Astrocyte (in vitro differentiated cells and primary cell): ENCODE measurements at places on chromosomes 7 and 10. TPM values are rescaled to one million over a fixed set of nuclear protein-coding genes. Genes with fewer than 3 reads are reported as not detected.

IRF5 gene
- total RNA-seq, result 0.36 TPM in 1 of 2 replicates, not detected in the other

HOGA1 gene
- 0.23 and 0.31 TPM in 2 replicates for total RNA-seq

GOLGA7B gene
- total RNA-seq, result 0.16 TPM in 1 of 2 replicates, not detected in the other

TRIM73 gene
- total RNA-seq, result 6.1 and 6.9 TPM in 2 replicates

CPED1 gene
- 6.0 and 6.1 TPM in 2 replicates for total RNA-seq

NEUROD6 gene
- not detected in 2 replicates for total RNA-seq

GPR37 gene
- 9.0 and 9.8 TPM in 2 replicates for total RNA-seq

GPR158 gene
- total RNA-seq, result 0.12 and 0.27 TPM in 2 replicates

SRGN gene
- 0.30 TPM in 1 of 2 replicates, not detected in the other for total RNA-seq

WNT8B gene
- not detected in 2 replicates for total RNA-seq

OR13A1 gene
- total RNA-seq, result not detected in 2 replicates

MACC1 gene
- total RNA-seq, result 0.19 and 2.0 TPM in 2 replicates

SFRP4 gene
- total RNA-seq, result 0.19 and 0.39 TPM in 2 replicates

SEC31B gene
- 7.8 TPM in 2 replicates for total RNA-seq

CPN1 gene
- not detected in 2 replicates for total RNA-seq

ZNF727 gene
- total RNA-seq, result not detected in 2 replicates

NUTM2D gene
- total RNA-seq, result 6.2 and 6.9 TPM in 2 replicates

IL15RA gene
- total RNA-seq, result 2.9 and 3.1 TPM in 2 replicates

TLX1 gene
- total RNA-seq, result not detected in 2 replicates

IGFBP1 gene
- total RNA-seq, result not detected in 2 replicates

FKBP6 gene
- not detected in 2 replicates for total RNA-seq

EGFR gene
- 22.0 and 27.3 TPM in 2 replicates for total RNA-seq

TAS2R39 gene
- total RNA-seq, result not detected in 2 replicates

WNT2 gene
- 0.07 and 0.24 TPM in 2 replicates for total RNA-seq

PTER gene
- total RNA-seq, result 2.5 and 2.6 TPM in 2 replicates

GPR141 gene
- not detected in 2 replicates for total RNA-seq

TUBAL3 gene
- not detected in 2 replicates for total RNA-seq

FAM131B gene
- total RNA-seq, result 7.6 and 8.0 TPM in 2 replicates

FBXO24 gene
- 0.17 and 0.52 TPM in 2 replicates for total RNA-seq

PPP1R17 gene
- total RNA-seq, result not detected in 2 replicates

POM121C gene
- 42.9 and 48.5 TPM in 2 replicates for total RNA-seq

CRHR2 gene
- total RNA-seq, result not detected in 2 replicates

ENTPD1 gene
- 0.77 and 0.95 TPM in 2 replicates for total RNA-seq

UNCX gene
- not detected in 2 replicates for total RNA-seq

SYCE1 gene
- 0.23 TPM in 1 of 2 replicates, not detected in the other for total RNA-seq

SRPK2 gene
- total RNA-seq, result 54.8 and 59.2 TPM in 2 replicates

SH2B2 gene
- 3.4 and 5.6 TPM in 2 replicates for total RNA-seq

CYP2E1 gene
- total RNA-seq, result 2.2 TPM in 2 replicates

SLC39A12 gene
- total RNA-seq, result not detected in 2 replicates

TMEM196 gene
- not detected in 2 replicates for total RNA-seq
